ENCODE measurements at places on chromosomes 5 and 9.

DNA sequence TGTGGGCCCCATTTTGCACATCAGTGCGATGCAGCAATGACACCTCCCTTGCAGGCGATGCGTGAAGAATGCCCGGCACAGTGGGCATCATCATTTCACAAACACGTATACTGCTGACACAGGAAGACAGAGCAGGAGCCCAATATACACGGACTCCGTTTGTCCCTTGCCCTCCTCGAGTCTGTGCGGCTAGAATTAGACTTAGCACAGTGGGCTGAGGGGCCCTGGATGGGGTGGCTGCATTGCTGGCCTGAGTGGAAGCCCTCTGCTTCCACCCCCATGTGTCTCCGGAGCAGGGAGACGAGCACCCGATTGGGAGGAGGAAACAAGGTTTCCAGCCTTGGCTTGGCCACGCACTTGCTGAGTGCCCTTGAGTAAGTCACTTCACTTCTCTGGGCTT is 40.8 kb downstream of the GSN start:
- peak; percentile 23 for DNase-seq

GRCh38 chr9:115992834-115993233 is 160.8 kb upstream of the PAPPA start:
- DNase-seq: no peak

GRCh38 chr9:112750016-112750763 is at the start of gene SNX30:
Gene SNX30 (plus strand): TSS chr9:112750760. CDS start chr9:112751002, 242 bp downstream.
- peak; percentile 94 for DNase-seq

DNA sequence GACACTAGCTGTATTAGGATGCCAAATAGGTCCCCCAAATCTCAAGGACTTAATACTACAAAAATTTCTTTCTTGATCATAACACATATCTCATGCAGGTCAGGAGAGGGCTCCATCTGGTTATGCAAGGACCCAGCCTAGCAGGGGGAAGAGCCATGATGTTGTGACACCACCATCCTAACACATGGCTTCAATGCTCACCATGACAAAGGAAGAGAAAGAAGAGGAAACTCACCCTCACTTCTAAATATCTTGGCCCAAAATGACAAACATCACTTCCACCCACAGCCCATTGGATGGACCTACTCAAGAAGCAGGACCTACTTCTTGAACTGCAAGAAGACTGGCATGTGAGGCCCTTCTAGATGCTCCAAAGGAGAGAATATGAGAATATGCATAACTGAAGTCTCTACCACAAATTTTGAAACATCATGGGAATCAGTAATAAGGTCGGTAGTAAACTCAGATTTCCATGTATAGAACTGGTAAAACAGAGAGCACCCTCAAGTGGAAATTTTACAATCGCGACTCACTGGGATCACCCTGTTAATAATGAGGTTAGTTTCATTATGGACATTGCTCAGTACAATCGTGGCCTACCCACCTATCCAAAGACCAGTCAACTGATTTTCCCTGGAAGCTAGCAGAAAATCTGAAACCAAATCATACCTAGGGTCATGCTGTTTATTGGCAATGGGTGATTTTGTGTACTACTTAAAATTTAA is 308.2 kb downstream of the ACTL7B start:
- no peak for DNase-seq

- no peak for DNase-seq
These were observed 4.0 kb downstream of the PAPPA start for GRCh38 chr9:116157436-116158138.

DNA sequence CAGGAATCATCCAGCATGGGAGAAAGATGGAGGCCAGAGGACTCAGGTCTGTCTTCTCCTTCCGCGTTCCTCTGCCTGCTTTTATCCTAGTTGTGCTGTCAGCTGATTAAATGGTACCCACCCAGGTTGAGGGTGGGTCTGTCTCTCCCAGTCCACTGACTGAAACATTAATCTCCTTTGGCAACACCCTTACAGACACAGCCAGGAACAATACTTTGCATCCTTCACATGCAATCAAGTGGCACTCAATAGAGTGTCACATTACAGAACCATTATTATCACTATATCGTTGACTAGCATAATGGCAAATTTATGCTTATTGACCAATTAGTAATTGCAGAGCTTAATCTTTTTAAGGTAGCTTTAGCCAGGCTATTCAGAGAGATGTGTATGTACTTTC is 64.8 kb downstream of the UNC13B start:
- DNase-seq: no peak

Measured in lower lobe of right lung (tissue), 2 donors.